Tibial artery (tissue), 4 donors: ENCODE measurements at places on chromosomes 1 and 21.
A peak's percentile ranks its signal among the peaks of the same experiment; 100 is the strongest.

- H3K27ac ChIP-seq = no peak overlapping the region
- DNase-seq = no peak
- no peaks in the 10 kb centered on the region for H3K36me3 ChIP-seq
- H3K4me1 ChIP-seq = no peaks in the 10 kb centered on the region
- no peak overlapping the region for H3K4me3 ChIP-seq
Observed at GRCh38 chr1:241592273-241592958, 47.8 kb downstream of the CHML start.

- H3K4me3 ChIP-seq = no peak overlapping the region
- H3K4me1 ChIP-seq = no peaks in the 10 kb centered on the region
- no peaks in the 10 kb centered on the region for H3K36me3 ChIP-seq
Observed at GRCh38 chr1:95119273-95119672, 2.1 kb downstream of the TLCD4 start.

DNA sequence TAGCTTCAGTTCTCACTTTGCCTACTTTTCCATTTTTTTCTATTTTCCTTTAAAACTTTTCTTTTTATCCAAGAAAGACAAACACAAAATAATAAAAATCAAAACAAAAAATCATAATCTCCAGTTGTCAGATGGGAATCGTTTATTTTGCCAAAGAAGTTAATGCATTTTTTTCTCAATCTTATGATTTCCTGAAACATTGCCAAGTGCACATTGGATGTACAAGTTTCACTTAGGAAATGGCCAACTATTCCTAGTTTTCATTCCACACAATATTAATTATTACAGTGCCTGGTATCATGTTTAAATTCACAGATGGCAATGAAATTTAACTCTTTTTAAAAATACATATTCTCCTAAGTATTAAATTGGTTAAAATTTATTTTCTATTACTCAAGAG is 1050.5 kb downstream of the TTLL7 start:
- H3K36me3 ChIP-seq = no peaks in the 10 kb centered on the region
- no peak overlapping the region for H3K4me3 ChIP-seq
- H3K27me3 ChIP-seq = no peaks in the 10 kb centered on the region
- no peaks in the 10 kb centered on the region for H3K4me1 ChIP-seq
- H3K27ac ChIP-seq = no peak overlapping the region

DNA sequence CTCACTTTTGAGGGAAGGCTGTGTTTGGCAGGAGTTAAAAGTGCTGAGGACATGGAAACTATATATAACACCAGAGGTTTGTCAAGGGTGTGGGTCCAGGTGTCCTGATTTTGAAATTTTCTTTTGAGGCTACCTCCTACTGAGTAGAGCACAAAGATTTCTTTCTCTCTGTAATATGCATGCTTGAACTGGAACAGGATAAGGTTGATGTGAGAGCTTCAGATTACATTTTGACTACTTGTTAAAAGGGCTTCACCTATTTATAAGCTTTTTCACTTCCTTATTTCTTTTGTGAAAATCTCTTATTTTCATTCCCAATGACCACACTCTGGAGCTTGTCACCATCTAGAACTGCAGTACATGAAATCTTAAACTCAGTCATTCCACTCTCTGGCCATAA is 59.8 kb upstream of the PLA2G4A start:
- no peaks in the 10 kb centered on the region for H3K4me1 ChIP-seq
- no peaks in the 10 kb centered on the region for H3K36me3 ChIP-seq
- no peaks in the 10 kb centered on the region for H3K27me3 ChIP-seq

GRCh38 chr1:31580891-31581603 is 4.7 kb downstream of the TINAGL1 start:
- peak overlapping the region; percentile 72 for H3K4me3 ChIP-seq
- DNase-seq = no peak
- peak overlapping the region; percentile 91 for H3K27ac ChIP-seq
- peaks cover 57% of the 10 kb centered on the region for H3K4me1 ChIP-seq
- peaks cover 36% of the 10 kb centered on the region for H3K36me3 ChIP-seq

GRCh38 chr1:95084317-95085176 is 11.8 kb upstream of the ALG14 start:
- no peaks in the 10 kb centered on the region for H3K4me1 ChIP-seq
- H3K27ac ChIP-seq = no peak overlapping the region
- H3K36me3 ChIP-seq = no peaks in the 10 kb centered on the region
- H3K27me3 ChIP-seq = no peaks in the 10 kb centered on the region

DNA sequence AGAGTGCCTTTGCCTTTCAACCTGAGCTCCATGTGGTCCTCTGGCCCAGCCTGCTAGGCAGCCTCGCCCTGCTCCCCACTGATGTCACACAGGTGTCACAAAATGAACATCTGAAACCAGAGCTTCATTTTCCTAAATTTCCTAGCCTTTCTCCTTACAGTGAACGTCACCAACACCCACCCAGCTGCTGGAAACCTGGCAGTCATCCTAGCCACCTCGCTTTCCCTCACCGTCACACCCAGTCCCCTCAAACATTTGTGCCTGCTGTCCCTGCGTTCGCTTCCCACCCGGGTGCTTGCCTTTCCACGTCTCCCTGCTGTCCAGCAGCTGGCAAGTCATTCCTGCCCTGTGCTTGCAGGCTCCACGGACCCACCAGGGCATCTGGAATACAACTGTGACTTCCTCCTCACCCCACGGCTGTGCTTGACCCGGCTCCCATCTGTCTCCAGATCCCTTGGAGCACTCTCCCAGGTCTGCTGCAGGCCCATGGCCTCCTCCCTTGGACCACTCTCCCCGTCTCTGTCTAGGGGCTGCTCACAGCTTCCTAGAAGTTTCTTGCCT is 23.5 kb downstream of the ADARB1 start:
- H3K4me3 ChIP-seq = no peak overlapping the region
- peak overlapping the region; percentile 66 for H3K27ac ChIP-seq
- DNase-seq = no peak
- H3K27me3 ChIP-seq = no peaks in the 10 kb centered on the region
- no peaks in the 10 kb centered on the region for H3K36me3 ChIP-seq

- H3K27me3 ChIP-seq = no peaks in the 10 kb centered on the region
- DNase-seq = no peak
- no peaks in the 10 kb centered on the region for H3K4me1 ChIP-seq
- H3K4me3 ChIP-seq = no peak overlapping the region
Observed at GRCh38 chr1:78126506-78126905, 80.7 kb downstream of the GIPC2 start.
